Hematopoietic multipotent progenitor cell (in vitro differentiated cells): ENCODE measurements at places on chromosomes 11 and 22.
A peak's percentile ranks its signal among the peaks of the same experiment; 100 is the strongest.

- DNase-seq, result no peak
These were observed 12.0 kb downstream of the SLC5A1 start for GRCh38 chr22:32055069-32055468.

DNA sequence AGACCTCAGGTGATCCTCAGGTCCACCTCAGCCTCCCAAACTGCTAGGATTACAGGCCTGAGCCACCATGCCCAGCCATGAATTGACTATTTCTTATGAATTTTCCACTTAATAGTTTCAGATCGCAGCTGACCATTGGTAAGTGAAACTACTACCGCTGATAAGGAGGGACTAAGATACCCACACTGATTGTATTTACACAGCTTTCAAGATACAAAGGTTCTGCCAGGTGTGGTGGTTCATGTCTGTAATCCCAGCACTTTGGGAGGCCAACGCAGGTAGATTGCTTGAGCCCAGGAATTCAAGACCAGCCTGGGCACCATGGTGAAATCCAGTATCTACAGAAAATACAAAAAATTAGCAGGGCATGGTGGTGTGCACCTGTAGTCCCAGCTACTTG lies 3.9 kb downstream of the CHEK2 start:
- no peak for DNase-seq

DNA sequence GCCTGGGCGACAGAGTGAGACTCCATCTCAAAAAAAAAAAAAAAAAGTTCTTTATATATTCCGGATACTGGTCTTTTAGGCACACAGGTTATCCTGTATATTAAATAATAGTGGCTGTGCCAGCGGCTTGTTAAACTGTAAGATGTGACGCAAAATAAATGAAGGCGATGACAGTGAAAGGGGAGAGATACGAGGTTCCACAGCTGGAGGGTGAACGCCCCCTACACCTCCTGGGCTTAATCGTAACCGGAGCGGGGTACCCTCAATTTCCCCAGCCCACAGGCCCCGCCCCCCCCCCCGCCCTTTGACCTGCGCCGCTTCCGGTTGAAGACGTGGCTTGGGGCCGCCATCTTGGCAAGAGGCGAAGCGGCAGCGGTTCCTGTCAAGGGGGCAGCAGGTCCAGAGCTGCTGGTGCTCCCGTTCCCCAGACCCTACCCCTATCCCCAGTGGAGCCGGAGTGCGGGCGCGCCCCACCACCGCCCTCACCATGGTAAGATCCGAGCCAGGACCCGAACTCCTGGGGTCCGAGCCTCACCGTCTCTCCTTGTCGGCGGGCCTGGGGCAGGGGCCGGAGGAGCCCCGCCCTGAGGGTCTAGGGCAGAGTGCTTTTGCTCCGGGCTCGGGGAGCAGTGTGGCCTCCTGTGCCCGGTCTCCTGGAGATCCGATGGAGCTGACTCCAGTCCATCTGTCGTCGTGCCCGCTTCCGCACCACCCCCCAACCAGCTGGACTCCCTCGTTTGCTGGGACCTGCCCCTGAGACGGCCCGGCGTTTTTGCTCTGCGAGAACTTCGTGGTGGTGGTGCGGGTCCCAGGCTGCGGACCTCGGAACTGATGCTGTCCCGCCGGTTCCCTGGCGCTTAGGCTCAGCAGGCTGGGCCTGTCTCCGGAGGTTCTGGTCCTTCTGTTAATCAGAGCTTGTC lies at the start of gene ARCN1:
ARCN1 (plus strand) TSS at position 349 of the 920 bp plus-strand sequence; CDS start at position 488, 139 bp downstream.
- DNase-seq, result peak; percentile 63

- DNase-seq, result no peak
These were observed 909 bp upstream of the BRD1 start for GRCh38 chr22:49828599-49828965.

DNA sequence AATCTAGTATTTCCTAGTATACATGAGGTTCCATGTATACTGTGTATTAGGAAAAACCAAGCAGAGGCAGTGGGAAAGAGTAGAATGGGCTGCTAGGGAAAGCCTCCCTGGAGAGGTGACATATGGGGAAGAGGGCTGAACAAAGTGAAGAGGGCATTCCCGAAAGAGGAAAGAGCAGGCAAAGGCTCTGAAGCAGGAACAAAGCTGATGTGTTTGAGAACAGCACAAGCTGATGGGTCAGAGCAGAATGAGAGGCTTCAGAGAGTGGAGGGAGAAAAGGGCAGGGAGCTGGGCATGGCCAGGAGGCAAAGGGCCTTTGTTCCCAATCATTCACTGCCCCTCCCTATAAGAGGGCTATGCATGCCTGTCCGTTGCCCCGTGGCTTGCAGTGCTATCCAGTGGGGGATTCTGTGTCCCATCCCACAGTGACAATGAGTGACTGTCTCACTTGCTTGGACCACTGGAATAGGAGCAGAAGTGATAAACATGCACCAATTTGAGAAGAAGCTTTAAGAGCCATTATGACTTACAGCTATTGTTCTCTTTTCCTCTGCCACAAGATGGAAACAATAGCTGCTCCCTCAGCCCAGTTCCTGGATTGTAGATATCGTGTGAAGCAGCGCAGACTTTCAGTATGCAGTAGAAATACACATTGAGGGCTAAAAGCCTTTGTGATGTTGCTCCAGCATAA lies 39.6 kb downstream of the GALNT18 start:
- DNase-seq, result no peak

- DNase-seq, result no peak
These were observed 286.4 kb downstream of the NXPE2 start for GRCh38 chr11:114964676-114965214.

DNA sequence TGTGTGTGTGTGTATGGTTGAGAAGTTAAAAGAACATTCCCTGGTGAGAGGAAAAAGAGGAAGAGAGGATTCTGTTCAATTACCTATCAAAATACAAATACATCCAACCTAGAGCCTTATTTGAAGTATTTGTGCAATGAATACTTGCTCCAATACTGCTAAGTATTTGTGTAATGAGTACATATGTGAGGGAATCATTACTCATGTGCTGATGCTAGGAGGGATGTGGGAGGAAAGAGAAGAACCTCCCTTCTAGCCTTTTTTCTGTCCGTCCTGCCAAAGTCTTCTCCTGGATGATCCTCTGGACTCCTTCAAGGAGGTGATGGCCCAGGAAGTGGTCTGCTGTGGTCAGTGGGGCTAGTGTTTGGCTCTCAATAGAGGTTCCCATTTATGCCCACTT lies 36.0 kb upstream of the ACCSL start:
- DNase-seq, result no peak

GRCh38 chr11:115326526-115326925 lies 177.7 kb downstream of the CADM1 start:
- DNase-seq, result no peak

DNA sequence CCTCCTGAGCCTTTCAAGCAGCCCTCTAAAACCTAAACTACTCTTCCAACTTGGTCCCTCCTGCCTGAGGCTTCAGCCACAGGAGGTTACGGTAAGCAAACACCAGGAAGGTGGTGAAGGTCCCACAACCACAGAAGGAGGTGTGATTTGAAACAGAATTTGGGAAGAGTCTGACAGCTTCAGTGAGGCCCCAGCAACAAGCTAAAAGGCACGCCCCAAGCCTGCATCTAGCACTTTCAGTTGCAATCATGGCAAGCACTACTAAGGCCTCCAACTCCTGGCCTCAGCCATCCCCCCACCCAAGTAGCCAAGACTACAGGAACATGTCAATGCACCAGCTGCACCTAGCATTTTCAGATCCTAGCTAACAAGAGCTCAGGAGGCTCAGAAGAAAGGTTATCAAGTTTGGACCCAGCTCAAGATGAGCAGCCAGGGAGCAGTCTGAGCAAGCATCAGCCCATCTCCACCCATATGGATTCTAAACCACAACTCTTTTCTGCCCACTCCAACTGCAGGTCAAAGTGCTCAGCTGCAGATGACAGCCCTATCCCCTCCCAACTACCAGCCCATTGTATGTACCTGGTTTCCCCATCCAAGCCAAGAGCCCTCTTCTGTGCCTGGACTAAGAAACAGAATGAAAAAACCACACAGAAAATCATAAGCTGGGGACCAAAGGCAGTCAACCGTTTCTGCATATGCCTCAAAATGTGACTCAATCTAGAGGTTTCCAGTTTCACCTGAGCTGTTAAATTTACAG lies 10.4 kb upstream of the AHNAK start:
- DNase-seq, result no peak
